AG04450 (cell line): ENCODE measurements at places on chromosomes 3 and 15. TPM values are rescaled to one million over a fixed set of nuclear protein-coding genes. Genes with fewer than 3 reads are reported as not detected.
A peak's percentile ranks its signal among the peaks of the same experiment; 100 is the strongest.

DNA sequence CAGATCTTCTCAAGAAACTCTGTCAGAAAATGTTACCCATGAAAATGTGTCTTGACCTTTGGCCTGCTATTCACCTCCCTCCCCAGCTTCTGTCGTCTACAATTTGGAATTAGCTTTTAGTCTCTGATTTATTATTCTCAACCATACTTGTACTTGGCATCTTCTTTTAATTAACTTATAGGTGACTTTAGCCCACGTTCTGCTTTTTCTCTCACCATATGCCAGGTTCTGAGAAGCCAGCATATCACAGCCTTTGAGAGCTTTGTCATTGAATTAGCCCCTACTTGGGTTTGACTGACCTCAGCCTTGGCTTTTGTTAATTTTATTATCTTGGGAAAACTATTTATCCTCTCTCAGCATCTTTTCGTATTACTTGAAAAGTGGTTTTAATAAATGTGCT lies 355.9 kb downstream of the OXSM start:
- no peak for DNase-seq

CHAC1 gene
- 106 and 154 TPM in 2 replicates for polyA plus RNA-seq

DNA sequence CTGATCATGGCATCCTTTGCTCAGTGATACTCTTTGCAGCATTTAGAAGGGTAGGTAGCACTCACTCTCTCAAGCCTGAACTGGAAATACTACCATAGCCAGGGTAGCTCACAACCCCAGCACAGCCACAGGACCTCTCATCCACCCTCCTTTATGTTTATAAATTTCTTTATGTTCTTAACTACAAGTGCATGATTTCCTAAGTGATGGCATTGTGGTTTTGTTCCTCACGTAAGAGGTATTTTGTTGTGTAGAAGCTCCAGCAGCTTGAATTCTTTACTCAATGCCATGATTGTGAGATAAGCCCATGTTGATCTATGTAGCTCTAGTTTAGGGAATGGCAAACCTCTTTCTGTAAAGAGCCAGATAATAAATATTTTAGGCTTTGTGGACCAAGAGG lies 7.9 kb upstream of the RTP3 start:
- peak; percentile 65 for DNase-seq

DNA sequence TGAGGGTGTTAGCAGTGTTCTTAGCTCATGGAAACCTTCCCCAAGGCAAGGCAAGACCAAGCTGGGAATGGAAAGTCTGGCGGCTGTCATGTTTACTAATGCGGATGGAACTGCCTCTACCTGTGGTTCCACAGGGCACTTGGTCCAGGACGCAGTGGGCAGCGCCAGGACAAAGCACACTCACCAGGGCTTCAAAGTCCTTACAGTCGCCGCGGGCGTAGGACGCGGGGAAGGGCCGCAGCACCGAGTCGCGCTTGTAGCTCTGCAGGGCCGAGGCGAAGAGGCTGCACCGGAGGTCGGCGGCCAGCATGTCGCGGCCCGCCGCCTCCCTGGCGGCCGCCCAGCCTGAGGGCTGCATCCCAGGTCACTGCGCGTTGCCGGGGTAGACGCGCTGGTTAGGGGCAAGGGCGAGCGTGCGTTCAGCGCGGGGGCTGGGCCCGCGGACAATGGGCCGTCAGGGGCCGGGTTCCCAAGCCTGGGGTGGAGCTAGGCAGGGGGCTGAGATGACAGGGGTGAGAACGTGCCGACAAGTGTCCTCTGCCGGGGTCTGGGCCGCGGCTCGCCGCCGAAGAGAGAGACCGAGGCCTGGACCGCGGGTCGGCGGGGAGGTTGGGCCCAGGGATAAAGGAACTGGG lies 497 bp downstream of the PARP16 start:
- no peak for DNase-seq
